ENCODE measurements at places on chromosomes 11 and 22.

- DNase-seq, result no peak
Observed at GRCh38 chr22:40324468-40325305, 21.6 kb upstream of the ADSL start.

GRCh38 chr22:48556751-48557150 lies 1270.9 kb downstream of the BRD1 start:
- no peak for DNase-seq

- peak; percentile 67 for DNase-seq
Observed at GRCh38 chr11:1335811-1336761, 26.7 kb upstream of the TOLLIP start.

DNA sequence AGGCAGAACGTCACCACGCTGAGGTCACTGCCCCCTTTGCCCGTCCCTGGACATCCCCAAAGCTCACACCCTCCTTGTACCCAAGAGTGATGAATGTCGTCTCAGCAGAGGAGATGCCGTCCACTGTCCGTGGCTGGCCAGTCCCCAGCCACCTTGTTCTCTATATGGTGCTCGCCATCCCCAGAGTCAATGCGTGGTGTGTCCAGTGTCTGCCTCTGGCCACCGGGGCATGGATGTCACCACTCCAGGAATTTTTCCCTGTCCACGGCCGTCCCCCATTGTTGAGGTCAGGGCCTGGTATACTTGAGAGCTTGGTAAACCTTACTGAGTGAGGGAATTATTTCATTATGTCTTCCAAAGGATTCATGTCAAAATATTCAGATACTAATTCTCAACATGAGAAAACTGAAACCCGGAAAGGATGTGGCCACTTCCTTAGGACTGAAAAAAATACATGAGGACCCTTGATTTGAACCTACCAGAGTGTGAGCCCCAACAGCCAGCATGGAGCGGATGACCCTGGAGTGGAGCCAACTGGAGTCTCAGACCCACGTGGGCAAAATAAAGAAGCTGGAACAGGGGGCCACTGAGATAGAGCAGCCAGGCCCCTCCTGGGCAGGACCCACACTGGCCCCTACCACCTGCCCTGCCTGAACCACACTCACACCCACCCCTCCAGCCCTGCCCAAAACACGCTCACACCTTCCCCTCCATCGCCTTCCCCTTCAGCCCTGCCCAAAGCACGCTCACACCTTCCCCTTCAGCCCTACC lies 376.4 kb downstream of the BRD1 start:
- no peak for DNase-seq

GRCh38 chr11:102614485-102614884 lies 10.6 kb downstream of the MMP20 start:
- no peak for DNase-seq

DNA sequence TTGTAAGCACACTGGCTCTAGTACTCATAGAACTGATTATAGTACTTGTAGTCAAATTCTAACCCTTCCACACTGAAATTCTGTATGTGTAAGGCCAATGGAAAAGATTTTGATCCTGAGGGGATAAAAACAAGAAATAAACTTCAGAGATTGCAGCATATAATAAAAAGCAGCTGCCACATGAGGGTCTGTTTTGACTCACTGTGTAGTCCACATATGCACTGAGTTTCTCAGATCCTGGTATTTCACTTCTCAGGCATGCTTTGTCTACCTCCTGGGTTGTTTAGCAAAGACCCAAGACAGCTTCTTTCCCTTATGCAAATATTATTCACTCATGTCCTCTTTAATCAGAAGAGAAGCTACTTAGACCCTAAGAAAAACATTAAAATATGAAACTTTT lies 71.1 kb upstream of the SLC5A12 start:
- no peak for DNase-seq

GRCh38 chr11:399731-400211 lies 5.8 kb downstream of the PKP3 start:
- DNase-seq, result no peak

- no peak for DNase-seq
Observed at GRCh38 chr11:75268626-75269366, 28.2 kb downstream of the TPBGL start.

DNA sequence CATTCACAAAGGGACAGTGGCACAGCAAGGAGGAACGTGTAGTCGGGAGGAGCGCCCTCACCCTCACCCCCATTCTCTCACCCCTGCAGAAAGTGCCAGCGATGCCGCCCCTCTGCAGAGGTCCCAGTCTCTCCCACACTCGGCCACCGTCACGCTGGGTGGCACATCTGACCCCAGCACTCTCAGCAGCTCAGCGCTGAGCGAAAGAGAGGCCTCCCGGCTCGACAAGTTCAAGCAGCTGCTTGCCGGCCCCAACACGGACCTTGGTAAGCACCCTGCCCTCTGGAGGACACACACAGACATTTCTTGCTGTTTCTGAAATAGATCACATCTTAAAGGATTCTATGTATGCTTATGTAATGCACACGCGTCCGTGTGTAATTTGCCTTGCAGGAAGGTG lies 34.9 kb downstream of the TBC1D22A start:
- DNase-seq, result no peak

DNA sequence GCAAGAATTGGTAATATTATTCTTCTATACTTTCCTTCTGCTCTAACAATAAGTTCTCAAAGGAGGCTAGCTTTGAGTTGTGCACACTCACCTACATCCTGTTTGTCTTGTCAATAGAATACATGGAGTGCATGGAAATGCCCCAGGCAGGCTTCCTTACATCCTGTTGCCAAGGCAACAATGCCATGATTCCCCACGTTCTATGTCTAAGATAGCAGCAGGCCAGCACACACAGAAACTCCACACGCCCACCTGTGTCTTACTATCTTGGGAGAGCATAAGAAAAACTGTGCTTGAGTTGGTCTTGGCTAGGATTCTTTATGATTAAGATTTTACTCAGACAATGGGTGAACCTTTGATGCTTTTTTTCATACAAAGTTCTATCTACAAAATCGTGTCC lies 379.2 kb downstream of the AASDHPPT start:
- DNase-seq, result no peak

GRCh38 chr22:47558828-47559700 lies 796.6 kb downstream of the TBC1D22A start:
- no peak for DNase-seq

- DNase-seq, result no peak
Observed at GRCh38 chr22:44529827-44530523, 31.9 kb upstream of the RTL6 start.

GRCh38 chr11:7480113-7480512 lies 5.2 kb upstream of the OLFML1 start:
- no peak for DNase-seq

DNA sequence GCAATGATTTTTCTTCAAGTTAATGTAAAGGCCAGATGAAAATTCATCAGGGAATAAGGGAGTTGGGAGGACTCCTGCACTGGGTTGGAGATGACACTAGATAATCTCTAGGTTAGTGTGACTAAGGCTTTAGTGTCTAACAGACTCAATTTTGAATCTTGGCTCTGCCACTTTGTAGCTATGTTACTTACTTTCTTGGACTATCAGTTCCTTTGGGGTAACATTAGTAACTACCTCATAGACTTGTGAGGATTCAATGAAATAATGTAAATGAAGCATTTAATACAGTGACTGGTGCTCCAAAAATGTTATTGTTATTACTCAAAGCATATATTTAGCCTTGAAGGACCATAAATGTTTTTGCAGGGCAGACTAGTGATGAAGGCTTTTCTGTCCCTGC lies 9.6 kb upstream of the CCDC89 start:
- no peak for DNase-seq

- DNase-seq, result no peak
Observed at GRCh38 chr11:125445731-125446130, 50.3 kb downstream of the FEZ1 start.

- no peak for DNase-seq
Observed at GRCh38 chr22:26460202-26460601, 23.4 kb downstream of the HPS4 start.

GRCh38 chr11:121515335-121515671 lies 62.5 kb upstream of the SORL1-AS1 start:
- DNase-seq, result no peak

DNA sequence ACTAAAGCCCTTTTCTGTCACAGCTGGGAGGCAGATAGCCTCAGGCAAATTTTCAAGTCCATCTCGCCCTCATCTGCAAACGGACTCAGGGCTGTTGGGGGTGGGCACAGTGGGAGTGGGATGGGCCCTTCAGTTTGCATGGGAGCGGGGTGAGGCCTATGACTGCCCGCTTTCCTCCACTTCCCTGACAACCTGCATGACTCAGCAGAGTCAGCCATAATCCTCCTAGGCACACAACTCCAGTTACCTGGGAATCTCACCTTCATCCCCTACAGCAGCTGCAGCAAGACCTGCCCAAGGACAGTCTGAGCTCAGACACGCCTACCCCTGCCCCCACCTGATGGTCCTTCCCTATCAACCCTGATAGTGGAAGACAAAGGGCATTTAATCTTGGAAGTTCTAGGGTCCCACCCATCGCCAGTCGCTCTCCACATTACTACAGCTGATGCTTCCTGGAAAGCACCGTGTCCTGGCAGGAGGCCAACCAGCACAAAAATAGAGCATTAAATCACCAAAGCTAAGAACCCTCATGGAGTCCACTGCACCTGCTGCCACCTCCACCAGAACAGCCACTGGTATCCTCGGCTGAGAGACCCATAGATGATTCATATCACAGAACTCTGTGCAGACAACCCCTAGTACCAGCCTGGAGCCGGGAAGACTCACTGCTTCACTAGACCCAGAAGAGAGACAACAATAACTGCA lies 319.3 kb downstream of the DCDC1 start:
- DNase-seq, result no peak

DNA sequence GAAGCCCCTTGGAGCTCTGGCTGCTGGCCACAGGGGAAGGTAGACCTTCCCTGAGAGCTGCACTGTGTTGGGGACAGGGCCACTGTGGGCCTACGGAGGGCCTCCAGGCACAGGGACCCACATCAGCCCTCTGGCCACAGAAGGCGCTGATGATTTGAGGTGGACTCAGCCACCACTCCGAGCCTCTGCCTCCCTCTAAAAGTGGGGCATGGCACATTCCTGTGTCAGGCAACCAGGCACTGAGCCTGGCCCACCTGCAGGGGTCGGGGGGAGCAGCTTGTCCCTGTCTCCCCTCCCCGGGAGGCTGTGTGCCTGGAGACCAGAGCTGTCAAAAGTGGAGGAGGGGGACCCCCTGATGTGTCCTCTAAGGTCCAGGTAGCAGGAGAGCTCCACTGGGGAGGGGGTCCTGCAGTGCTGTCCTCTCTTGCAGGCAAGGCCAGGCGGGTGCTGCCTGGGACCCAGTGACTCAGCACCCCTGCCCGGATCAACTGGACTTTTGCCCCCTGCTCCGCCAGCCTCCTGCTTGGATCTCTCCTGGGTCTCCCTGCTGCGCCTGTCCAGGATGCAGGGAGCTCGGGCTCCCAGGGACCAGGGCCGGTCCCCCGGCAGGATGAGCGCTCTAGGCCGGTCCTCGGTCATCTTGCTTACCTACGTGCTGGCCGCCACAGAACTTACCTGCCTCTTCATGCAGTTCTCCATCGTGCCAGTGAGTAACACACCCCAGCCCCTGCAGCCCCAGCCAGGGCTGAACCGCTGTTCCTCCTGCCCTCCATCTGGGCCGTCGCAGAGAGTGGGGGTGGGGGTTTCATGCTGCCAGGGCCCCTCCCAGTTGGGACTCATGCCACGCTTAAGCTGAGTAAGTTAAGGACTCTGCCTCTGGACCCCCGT lies 17.5 kb upstream of the CDKN1C start:
- DNase-seq, result no peak

- peak; percentile 43 for DNase-seq
Observed at GRCh38 chr11:26905368-26905767, 88.5 kb upstream of the FIBIN start.

DNA sequence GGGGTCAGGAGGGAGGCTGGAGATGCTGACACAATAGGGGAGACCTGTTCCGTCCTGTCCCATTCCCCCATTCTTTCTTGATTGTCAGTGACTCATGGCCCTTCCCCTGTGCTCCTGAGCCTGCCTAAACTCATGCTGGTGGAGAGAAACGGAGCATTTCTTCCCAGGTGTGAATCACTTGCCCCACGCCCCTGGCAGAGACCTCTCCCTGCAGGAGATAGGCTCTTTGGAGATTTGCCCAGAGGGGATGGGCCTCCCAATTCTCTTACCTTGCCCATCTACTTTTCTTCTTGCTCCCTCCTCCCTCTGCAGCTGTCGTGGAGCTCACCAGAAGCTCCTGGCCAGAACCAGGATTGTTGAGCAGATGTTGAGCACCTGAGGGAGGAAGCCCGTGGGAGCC lies 121.9 kb upstream of the OR9Q1 start:
- no peak for DNase-seq

DNA sequence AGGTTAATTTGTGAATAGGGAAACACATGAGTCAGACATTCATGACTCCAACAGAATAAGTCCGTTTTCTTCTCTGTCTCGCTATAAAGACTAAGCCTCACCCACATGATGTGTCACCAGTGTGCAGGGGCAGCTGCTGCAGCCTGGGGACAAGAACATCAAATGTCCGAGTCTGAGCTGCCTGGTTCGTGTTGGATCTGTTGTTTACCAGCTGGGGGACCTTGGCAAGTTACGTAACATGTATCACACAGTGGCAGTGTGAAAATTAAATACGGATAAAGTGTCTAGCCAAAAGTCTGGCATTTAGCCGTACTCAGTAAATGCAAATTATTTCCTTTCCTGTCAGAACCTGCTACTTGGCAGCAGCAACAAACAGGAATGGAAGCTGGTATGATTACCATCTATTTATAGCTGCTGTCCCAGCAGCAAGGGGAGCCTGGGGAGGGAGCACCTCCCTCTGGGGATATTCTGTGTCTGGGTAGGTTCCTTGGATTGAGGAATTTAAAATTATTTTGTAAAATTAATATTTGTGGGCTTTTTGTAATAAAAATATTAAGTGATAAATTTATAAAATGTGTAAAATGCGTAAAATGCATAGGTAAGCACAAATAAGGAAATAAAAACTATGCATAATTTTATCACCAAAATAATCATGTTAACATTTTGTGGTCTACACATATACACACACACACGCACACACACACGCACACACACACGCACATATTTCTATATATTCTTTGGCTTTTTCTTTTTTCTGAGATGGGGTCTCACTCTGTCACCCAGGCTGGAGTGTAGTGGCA lies 1.3 kb upstream of the CLDN25 start:
- peak; percentile 87 for DNase-seq

GRCh38 chr22:36381513-36382128 lies 6.1 kb downstream of the MYH9 start:
- no peak for DNase-seq

DNA sequence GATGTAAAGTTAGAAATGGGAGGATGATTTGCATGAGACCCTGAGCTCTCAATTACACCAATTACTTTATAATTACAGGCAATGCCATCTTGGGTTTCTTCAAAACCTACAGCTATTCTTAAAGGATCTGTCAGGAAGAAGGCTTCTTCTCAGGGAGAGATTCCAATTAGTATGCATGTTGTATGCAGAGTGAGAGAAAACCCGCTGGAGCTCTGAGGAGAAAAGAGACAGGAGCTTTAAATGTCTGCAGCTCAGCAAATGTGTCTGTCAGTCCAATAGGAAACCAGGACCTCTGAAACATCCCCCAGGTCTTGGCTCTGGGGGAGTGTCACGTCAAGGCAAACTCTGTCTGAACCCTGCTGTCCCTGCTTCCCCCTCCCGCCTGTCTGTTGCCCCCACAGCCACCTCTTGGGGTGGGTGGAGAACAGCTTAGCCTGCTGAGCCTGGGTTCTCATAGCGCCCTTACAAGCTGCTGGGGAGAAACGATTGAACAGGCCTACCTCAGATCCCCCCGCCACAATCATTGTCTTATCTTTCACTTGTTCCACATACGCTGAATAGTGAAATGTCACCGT lies 140.2 kb downstream of the SPATA19 start:
- no peak for DNase-seq

Data from Ammon's horn (tissue), 1 donor.